Activated CD4-positive, alpha-beta T cell treated with anti-CD3 and anti-CD28 coated beads, Interleukin-2, amount 50 U/mL, for 16 hours (primary cell): ENCODE measurements at places on chromosomes 16 and 17.

DNA sequence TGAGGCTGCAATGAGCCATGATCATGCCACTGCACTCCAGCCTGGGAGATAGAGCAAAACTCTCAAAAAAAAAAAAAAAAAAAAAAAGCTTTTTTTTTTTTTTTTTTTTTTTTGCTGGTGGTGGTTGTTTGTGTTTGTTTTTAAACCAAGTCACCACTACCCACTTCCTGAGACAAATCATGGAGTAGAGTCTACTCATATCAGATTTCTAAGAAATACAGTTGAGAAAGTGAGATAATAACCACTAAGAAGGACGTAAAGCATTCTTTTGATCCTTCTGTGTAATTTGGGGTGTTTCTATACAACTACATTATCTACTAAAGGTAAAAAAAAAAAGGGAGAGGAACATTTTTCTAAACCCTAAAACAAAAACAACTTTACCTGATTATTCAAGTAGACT, 38.0 kb downstream of the AXIN2 start:
- peak; percentile 71 for DNase-seq

DNA sequence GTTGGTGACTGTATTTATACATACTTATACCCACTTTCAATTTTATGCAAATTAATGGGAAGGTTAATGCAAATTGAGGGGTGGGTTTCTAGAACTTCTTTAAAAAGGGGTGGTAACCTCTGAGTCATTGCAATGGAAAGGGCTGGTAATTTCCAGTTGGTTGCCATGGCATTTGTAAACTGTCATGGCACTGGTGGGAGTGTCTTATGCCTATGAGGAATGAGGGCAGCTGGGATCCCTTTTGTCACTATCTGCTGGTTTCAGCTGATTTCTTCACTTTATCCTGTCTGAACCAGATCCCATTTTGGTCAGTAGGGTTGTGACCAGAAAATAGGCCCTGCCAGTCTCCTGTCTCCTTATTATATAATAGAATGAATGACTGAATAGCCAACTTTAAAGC, 1006.7 kb upstream of the GOT2 start:
- DNase-seq, result no peak

DNA sequence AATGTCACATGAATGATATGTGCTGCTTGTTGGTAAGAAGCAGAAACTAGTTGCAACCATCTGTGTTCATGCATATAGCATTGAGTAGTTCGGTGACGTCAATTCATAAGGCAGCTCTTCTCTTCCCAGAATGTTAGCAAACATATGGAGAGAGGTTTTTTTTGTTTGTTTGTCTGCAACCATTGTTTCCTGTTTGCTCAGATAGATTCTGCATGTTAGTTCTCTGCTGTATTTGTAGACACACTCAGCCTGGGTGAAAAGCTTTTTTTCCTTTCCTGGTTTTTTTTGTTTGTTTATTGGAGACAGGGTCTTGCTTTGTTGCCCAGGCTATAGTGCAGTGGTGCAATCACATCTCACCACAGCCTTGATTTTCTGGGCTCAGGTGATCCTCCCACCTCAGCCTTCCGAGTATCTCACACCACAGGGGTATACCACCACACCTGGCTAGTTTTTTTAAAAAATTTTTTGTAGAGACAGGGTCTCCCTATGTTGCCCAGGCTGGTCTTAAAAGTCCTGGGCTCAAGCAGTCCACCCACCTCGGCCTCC, 16.7 kb downstream of the WSB1 start:
- DNase-seq, result no peak

GRCh38 chr17:30969989-30970830, 629 bp upstream of the RNF135 start:
- no peak for DNase-seq

- DNase-seq, result no peak
Measured at GRCh38 chr17:5226940-5227878, 7.5 kb downstream of the SCIMP start.

GRCh38 chr17:49899191-49899485, 51.3 kb upstream of the TAC4 start:
- DNase-seq, result peak; percentile 6

- no peak for DNase-seq
Measured at GRCh38 chr16:24568392-24568791, 29.0 kb downstream of the RBBP6 start.

GRCh38 chr16:88317613-88317965, 65.2 kb upstream of the ZNF469 start:
- DNase-seq, result no peak

DNA sequence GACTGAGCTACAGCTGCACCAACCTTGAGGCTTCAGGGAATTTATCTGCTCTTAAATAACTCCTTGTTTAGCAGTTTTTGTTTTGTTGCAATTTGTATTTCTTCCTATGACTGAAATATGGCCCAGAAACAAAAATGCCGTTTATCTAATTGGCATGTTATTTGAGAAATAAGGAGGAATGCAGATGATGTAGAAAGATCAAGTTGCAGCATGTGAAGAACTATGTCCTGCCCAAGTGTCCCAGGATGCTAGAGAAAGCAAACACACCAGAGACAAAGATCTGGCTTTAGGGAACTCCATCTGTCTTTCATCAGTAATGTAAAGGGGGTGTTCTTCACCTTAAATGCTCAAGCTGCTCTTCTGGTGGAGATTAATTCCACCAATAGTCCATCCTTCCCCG, 29.7 kb downstream of the USP31 start:
- DNase-seq, result no peak

- no peak for DNase-seq
Measured at GRCh38 chr17:62999736-63000135, 33.7 kb downstream of the TANC2 start.

DNA sequence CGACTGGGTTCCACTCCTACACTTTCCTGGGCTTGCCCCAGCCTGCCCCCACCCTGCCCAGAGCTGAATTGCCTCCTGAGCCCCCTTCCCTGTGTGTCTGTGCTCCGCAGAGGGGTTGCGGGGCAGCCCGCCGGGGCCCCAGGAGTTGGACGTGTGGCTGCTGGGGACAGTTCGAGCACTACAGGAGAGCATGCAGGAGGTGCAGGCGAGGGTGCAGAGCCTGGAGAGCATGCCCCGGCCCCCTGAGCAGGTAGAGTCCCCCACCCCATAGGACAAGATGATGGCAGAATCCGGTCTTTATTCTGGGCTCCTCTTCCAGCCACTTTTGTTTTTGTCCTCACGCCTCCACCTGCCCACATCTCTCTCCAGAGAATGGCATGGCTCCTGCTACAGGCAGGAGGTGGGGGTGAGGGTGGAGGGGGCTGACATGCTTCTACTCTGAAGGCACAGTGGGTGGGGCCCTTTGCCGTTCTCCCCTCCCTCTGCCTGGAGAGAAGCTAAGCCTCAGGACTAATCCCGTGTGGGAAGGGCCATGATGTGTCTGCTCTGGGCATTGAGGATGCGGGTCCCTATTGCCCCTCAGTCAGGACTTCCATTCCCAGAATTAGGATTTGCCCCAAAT, 3.5 kb downstream of the ACBD4 start:
- DNase-seq, result no peak

DNA sequence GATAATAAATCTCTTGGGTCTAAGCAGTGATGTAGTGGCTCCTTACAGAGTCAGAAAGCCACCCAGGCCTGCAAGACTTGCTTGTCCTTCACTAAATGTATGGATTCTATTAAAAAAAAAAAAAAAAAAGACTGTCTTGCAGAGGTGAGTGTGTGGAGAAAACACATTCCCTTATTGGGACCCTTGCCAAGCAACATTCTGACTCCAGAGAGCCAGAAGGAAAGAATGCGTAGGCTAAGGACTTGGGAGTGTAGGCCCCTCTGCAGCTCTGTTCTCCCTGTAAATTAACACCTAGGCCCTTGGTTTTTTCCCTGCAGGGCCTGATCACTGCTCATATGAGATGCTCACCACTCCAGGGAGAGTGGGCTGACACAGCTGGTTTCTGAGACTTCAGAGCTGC, 17.8 kb downstream of the SCPEP1 start:
- no peak for DNase-seq

DNA sequence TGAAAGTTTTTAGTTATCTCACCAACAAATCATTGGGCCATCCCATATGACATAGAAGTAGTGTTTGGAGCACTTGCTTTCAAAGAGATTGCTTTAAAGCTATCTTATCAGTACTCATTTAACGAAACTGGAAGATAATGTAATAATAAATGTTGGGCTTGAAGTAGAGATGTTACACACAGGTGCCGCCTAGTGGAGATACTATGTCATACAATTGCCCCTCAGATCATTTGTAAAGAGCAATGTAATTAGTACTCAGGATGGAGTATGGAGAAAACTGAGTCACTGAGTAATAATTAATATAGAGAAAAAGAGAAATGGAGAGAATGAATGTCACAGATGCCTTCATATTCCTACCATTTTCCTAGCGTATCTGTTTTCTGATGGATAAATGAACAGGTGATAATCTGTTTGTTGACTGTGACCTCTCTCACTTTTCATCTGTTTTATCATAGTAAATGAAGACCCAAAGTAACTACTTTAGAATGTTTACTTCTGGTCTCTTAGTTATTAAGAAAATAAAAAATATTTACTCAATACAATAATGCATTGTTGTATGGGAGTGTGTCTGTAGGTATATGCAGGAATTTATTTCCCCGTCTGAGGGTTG, 80.4 kb downstream of the EFCAB5 start:
- DNase-seq, result peak; percentile 45

DNA sequence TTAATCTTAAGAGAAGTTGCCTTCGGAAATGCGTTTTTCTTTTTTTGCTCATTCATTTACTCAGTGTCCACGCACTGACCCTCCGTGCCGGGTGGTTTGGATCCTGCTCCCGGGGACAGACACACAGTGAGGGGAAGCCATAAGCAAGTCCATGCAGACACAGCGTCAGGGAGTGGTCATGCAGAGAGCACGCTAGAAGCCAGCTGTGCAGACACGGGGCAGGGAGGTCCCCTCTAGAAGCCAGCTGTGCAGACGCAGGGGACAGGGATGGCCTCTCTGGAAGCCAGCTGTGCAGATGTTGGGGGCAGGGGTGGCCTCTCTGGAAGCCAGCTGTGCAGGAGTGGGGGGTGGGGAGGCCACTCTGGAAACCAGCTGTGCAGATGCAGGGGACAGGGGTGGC, 4.8 kb downstream of the GAA start:
- no peak for DNase-seq

DNA sequence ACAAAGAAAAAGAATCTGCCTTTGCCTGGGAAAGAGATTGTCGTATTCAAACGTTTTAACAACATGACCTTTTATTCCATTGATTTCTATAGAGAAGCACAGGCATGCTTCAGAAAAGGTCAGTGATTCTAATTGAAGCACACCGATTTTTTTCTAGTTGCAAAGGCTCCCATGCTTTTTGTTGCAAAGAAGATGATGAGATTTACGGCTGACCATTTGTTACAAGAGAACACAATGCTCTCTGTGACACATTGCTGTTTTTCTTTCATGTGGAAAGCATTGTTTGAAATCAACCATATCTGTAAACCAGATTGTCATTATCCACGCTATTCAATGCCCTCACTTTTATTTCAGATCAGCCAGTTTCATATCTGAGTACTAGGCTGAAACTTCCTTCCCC, 99.8 kb downstream of the NLK start:
- DNase-seq, result no peak

DNA sequence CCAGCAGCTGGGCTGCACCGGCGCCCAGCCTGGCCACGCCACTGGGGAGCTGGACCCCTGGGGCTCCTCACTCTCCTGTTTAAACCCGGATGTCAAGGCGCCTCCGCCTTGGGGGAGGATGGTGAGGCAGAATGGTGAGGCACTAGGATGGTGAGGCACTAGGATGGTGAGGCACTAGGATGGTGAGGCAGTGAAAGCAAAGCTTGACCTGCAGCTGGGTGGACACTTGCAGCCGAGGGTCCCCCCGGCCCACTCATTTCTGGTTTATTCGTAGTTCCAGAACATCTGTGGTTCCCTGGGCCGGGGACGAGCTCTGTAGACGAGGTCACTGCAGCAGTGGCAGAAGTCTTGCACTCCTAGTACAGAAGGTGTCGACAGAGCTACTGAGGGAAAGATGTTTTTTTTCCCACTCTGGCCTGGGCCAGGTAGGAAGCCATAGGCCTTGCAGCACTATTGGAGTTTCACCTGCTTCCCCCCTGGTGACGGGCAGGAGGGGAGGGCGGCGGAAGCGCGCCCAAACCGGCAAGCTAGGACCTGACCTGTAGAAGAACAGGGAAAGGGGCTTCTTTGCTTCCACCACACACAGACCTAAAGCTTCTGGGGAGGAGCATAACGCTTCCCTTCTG, 1.1 kb upstream of the HNF1B start:
- DNase-seq, result no peak

GRCh38 chr17:82228842-82229697, at the start of gene SLC16A3:
Gene SLC16A3, plus strand, starts transcription at chr17:82229042. Its CDS starts 6,967 bp downstream, at chr17:82236009.
- peak; percentile 48 for DNase-seq

GRCh38 chr16:6428861-6429260, 903.8 kb upstream of the RBFOX1 start:
- no peak for DNase-seq

GRCh38 chr16:70746040-70746707, 54.8 kb downstream of the VAC14 start:
- DNase-seq, result no peak

DNA sequence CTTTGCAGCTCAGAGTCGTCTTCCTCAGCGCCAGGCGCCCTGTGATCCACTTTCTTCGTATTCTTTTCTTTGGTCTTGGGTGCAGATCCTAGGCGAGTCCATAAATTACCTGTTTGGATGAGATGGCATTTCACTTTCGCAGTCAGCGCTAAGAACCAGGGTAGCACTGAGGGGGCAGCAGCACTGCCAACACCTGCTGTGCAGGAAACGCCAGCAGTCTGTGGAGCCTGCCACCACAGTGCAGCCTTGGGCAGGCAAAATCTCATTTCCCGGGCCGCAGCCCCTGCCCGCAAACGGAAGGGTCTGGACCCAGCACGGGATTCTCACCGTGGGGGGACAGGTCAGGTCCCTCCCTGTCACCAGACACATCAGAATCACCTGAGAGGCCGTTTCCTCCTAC, 12.2 kb upstream of the ITGAE start:
- no peak for DNase-seq

GRCh38 chr17:49891271-49891670, 43.4 kb upstream of the TAC4 start:
- no peak for DNase-seq

- DNase-seq, result peak; percentile 34
Measured at GRCh38 chr16:28321700-28322411, 29.5 kb downstream of the SBK1 start.

- no peak for DNase-seq
Measured at GRCh38 chr17:49914096-49914490, 54.9 kb upstream of the DLX4 start.

GRCh38 chr16:87489434-87490045, 3.3 kb downstream of the ZCCHC14 start:
- DNase-seq, result no peak

GRCh38 chr17:32777922-32778321, 99.0 kb downstream of the MYO1D start:
- no peak for DNase-seq

- no peak for DNase-seq
Measured at GRCh38 chr17:65941356-65941899, 250.5 kb downstream of the CEP112 start.

- DNase-seq, result no peak
Measured at GRCh38 chr16:56048425-56049105, 142.7 kb upstream of the GNAO1 start.

DNA sequence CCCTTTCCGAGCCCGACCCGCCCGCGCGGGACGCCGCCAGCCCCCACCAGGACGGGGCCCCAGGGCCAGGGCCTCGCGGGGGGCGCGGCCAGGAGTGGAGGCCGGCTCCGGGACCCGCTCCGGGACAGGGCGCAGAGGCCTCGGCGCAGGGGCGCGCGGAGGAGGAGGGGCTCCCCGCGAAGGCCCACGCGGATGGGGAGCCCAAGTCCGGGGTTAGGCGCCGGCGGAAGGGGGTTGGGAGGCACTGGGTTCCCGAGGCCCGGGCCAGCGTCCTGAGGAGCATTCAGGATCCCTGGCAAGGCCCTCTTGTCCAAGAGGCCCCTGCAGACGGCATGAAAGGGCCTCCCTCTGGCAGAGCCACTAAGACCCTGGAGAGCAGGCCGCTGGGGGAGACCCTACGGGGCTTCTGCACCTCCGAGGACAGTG, 57.8 kb upstream of the CIBAR2 start:
- no peak for DNase-seq
